Suppressor macrophage treated with lipopolysaccharide for 1 hour (primary cell): ENCODE measurements at places on chromosomes 3 and 15.

DNA sequence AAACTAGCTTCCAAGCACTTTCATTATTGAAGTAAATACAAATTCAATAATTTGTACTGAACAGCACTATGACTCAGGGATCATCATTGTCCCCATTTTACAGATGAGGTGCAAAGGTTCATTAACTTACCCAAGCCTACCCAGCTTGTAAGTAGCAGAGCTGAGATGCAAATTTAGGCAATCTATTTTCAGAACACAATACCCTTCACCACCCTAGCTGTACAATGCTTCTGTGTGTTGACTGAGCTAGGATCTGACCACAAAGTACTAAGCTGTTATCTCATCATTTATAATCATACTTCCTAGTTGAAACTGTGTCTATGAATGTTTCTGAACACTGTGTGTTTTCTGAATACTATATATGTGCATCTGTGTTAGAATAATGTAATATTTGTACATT is 3.2 kb upstream of the ILDR1 start:
- DNase-seq, result no peak

DNA sequence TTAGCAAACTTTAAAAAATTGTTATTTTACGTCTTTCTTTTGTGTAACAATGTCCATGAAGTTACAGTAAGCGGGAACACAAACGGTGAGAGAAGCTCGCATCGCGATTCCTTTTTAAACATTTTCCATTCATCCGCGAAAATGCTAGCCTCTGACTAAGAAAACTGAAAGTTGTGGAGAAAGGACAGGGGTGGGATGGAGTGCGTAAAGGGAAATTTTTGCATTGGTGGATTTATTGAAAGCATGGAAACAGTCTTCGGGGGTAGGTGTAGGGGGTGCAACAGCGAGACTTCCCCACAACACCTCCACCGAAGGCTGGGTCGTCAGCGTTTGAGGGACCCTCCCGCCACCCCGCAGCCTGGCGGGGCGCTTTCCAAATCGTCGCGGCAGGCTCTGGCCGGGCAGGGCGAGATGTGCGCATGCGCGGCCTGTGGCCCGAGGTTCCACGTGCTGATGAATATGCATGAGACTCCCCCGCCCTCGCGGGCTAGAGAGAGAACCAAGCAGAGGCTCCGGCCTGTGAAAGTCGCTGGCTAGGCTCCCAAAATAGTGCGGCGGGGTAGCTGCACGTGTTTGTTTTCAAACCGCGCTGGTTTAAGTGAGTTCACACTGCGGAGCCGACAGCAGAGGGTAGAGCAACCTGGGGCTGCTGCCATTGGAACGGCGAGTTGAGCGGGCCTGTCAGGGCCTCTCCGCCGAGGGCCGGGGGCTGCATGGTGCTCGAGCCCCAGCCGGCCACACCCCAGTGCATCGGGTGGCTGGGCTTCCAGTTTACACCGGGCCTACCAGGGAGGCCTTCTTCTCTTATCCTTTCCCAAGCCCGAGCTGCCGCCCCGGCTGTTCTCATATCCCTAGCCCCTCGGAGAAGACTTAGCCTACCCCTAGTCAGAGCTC is 9.9 kb downstream of the ZIC1 start:
- DNase-seq, result peak; percentile 15

- no peak for DNase-seq
Observed at GRCh38 chr3:139457066-139457465, 19.2 kb downstream of the RBP2 start.

GRCh38 chr3:42123824-42124658 is 32.9 kb downstream of the TRAK1 start:
- no peak for DNase-seq

DNA sequence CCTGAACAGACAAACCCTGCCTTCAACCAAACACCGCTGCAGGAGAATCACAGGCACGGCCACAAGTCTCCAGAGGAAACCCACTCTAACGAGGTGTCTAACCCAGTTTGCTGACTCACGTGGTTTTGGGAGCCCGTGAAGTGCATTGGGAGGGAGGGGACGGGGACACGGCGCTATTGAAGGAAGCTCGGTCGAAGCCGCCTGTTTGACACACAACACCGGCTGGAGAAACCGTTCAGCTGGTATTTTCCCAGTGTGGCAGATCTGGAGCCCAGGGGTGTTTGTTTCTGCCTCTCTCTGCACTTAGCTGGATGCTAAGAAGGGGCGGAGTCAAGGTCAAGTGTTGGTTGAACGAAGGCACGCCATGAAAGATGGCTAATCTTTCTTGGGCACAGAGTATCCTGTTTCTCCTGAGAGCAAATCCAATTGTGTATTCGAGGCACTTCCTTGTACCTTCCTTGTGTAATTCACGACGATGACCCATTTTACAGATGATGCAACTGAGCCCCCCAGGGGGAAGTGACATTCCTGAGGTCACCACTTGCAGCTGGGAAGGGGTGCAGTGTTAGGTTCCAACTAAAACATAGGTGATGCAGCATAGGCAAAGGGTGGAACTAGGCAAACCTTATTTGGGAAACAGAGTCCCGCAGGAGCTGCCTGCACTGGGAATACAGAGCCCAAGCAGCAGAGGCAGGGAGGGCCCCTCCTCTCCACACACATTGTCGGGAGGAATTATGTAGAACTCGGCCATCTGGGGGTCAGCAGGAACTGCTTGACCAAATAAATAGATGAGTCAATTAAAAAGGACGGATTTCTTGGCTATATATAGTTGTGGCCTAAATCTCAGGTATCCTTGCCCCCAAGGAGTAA is 22.5 kb downstream of the SLC6A6 start:
- DNase-seq, result peak; percentile 76

DNA sequence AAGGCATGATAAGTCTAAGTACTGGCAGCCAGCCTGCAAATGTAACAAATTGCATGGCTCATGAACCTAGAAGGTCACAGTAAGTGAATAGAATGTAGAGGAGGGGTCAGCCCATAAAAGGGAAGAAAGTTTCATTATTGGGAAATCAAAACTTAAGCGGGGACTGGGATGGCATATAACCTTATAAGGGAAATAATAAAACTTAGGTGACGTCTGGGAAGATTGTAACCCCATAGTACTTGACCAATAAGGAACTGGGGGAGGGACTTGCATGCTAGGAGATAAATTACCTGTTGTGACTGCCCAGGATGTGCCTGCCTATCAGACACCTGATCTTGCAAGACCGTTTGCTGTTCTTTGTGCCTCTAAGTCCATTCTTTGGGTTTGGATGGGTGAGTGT is 28.1 kb upstream of the MCTP2 start:
- peak; percentile 20 for DNase-seq

DNA sequence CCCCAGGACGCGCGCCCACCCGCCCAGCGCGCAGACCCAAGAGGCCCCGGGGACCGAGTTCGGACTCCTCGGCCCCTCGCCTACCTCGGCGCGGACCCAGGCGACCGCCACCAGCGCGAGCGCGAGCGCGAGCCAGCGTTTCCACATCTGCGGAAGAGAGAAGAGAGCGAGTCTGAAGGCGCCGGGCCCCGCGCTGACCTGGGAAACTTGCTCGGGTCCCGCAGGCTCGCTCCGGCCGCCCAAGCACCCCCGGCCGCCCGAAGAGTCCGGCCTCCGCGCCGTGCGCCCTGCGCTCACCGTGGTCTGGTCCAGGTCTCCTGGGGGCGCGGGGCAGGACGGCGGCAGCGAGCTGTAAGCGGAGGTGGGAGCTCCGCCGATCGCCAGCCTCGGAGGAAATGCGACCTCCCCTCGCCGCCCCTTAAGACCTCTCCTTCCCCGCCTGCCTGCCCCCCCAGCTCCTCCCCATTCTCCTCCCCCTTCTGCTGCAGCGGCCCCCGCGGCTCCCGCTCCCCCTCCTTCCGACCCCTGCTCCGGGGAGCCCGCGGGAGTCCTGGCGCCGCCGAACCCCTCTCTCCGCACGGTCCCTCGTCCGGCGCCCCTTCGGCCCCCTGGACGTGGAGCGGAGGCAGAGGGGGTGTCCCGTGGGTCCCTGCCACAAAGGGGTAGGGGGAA is at the start of gene FSTL1:
TSS of gene FSTL1 (minus strand) at position 393 of the 672 bp plus-strand sequence. CDS start at position 147, 246 bp downstream.
- peak; percentile 61 for DNase-seq

GRCh38 chr3:15345066-15345607 is 12.8 kb upstream of the SH3BP5 start:
- DNase-seq, result no peak

GRCh38 chr3:122092460-122093165 is 37.5 kb downstream of the CD86 start:
- peak; percentile 78 for DNase-seq

- peak; percentile 11 for DNase-seq
Observed at GRCh38 chr3:11350374-11350773, 78.2 kb downstream of the ATG7 start.

DNA sequence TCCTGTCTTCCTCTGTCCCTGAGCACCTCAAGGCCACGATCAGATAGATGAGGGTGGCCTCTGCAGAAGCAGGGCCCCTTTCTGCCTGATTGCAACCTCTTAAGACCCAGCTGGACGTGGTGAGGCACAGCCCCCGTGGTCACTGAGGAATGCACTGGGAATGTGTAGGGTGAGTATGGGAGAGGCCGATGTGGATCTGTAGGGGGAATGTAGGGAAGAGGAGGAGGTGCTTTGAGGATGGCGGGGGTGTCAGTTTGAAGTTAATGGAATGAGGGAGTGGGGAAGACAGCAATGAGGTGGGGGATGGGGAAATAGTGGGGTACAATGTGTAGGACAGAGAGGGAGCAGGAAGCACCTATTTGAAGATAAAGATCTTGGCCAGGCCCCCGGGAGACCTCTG is 785 bp upstream of the IQCF5 start:
- DNase-seq, result no peak

- DNase-seq, result no peak
Observed at GRCh38 chr15:48477795-48478360, 146.6 kb downstream of the DUT start.

DNA sequence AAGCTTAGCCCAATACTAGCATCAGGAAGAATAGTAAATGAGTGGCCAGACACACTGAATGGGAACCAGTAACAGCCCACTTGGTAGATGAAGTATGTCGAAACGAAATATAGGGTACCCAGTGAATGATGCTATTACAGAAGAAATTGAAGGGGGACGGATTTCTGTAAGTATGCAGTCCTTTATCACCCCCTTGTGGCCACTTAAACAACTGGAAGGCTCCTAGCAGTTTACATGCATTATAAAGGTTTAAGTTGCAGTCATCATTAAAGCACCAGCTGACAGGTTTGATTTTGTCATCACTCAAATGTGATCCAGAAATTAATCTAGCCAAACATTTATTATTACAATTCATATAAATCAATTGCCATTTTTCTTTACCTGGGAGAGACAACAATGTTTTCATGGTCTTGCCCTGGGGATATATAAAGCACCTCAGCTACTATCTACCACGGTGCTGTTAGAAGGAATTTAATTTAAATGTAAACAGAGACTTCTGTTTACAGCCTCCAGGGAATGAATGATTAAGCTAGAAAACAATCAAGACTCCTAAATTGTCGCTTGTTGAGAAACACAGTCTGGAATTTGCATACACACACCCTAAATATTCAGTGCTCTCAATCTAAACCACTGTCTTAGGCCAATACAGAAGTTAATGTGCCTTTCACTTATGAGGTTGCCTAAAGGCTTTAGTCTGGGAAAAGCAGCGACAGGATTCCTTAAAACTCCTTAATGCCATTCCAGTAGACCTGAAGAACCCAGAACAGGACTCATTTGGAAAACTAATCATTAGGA is 7.8 kb downstream of the EIF1B start:
- DNase-seq, result peak; percentile 85

- no peak for DNase-seq
Observed at GRCh38 chr3:141083836-141084649, 32.9 kb downstream of the SPSB4 start.

- DNase-seq, result no peak
Observed at GRCh38 chr15:28022961-28023360, 76.2 kb downstream of the OCA2 start.

DNA sequence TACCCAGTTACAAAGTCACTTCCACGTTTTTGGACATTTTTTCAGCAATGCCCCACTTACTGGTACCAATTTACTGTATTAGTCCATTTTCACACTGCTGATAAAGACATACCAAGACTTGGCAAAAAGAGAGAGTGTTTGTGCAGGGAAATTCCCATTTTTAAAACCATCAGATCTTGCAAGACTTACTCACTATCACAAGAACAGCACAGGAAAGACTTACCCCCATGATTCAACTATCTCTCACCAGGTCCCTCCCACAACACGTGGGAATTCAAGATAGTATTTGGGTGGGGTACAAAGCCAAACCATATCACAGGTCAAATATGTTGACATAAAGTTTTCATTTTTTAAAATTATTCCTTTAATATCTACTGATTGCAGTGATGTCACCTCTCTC is 16.2 kb upstream of the ABI3BP start:
- no peak for DNase-seq

DNA sequence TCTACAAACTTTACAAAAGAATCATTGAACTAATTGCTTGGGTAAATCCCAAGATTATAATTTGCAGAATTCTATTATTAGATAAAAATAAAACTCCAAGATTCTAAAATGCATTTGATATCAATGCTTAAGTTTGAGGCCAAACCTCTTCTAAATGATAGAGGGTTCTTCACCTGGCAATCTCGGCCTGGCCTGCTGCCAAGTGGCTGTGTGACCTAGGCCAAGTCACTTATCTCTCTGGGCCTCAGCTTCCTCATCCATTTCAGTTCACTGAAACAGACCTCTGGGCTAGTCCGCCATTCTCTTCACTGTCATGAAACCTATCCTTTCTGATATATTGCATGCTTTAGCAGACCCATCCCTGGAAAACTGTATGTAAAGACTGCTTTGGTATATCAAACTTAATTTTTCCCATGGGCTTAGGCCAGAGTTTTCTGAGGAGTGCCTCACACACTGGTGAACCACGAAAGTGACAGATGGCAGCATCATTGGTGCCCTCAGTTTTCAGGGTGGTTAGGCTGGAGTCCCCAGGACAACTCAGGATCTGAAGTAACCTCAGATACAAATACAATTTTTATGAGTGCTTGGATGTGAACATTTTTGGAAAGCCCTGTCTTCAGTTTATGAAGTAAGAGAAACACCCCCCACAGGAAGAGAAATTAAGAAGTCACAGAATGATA is 21.8 kb downstream of the NUDT16 start:
- no peak for DNase-seq

DNA sequence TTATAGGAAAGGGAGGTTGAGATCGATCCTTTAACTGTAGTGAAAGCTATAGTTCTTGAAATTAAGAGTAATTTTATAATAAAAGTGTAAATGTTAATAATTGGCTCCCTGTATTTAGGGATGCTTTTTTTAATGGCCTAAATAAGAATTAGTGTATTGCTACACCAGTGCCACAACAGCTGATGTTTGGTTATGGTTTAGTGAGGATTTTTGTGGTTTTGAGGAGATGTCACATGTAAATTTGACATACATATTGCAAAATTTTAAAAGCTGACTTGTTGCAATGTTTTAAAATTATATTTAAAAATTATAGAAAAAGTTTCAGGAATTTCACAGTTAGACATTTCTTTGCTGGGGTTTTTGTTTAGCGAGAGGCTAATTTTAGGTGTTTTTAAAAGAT is 3.9 kb downstream of the TSC22D2 start:
- DNase-seq, result peak; percentile 61

DNA sequence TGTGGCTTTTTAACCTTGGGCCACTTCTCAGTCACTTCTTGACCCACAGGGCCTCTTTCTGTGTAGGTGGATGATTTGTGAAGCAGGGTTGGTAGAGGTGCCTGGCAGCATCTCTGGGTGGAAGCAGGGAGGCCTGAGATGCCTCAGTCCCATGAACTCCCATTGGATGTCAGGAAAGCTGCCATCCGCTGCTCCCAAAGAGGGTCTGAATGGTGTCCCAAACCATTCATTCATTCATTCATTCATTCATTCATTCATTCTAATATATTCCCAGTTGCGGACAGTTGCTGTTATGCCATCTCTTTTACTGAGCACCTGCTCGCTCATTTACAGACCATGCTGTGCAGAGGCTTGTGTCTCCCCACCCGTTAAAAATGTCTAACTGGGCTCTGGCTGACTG is 98.7 kb downstream of the CHDH start:
- DNase-seq, result no peak
